ENCODE measurements at places on chromosomes 11 and 22.

GRCh38 chr11:37908219-37908548, 1310.1 kb upstream of the RAG2 start:
- DNase-seq, result no peak

GRCh38 chr22:25818541-25818940, 76.6 kb downstream of the MYO18B start:
- DNase-seq, result no peak

DNA sequence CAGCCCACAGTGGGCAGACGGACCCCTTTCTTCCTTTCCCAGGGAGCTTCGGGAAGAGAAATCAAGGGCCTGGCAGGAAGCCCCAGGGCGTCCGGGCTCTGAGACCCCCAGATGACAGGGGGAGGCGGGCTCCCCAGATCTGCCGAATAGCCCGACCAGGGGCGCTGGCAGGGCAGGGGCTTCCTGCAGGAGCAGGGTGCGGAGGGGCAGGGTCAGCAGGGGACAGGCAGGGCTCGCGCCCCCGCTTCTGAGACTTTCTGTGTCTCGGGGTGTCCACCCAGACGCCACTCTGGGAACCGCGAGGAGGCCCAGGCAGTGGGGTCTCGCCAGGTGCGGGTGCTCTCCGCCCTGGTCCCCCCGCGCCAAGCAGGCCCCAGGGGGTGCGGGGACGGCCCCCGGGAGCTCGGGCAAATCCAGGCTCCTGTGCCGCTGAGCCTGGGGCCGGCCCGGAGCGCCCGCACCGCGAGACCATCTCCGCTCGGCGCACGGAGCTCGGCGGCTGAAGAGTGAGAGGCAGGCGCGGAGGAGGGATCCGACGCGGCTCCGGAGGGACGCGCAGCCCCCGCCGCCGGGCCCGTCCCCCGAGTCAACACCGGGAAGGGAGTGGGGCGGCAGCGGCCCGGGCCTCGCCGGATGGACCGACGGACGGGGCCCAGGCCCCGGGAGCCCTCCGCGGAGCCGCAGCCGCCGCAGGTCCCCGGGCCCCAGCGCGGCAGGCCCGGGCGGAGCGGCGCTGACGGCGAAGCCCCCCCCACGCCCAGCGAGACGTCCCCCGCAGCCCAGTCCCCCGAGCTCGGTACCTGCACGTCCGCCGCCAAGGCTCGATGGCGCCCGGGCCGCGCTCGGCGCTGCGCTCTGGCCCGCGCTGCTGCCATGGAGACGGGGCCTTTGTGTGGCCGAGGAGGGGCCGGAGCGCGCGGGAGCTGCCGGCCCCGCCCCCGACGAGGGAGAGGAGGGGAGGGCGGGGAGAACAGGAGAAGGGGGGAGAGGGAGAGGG, at the start of gene PLXNB2:
Gene PLXNB2 (minus strand): TSS at position 894 of the 997 bp plus-strand sequence. CDS start 17,062 bp downstream, outside the sequence.
- DNase-seq, result no peak

GRCh38 chr11:42774567-42774966, 537.2 kb upstream of the API5 start:
- DNase-seq, result no peak

DNA sequence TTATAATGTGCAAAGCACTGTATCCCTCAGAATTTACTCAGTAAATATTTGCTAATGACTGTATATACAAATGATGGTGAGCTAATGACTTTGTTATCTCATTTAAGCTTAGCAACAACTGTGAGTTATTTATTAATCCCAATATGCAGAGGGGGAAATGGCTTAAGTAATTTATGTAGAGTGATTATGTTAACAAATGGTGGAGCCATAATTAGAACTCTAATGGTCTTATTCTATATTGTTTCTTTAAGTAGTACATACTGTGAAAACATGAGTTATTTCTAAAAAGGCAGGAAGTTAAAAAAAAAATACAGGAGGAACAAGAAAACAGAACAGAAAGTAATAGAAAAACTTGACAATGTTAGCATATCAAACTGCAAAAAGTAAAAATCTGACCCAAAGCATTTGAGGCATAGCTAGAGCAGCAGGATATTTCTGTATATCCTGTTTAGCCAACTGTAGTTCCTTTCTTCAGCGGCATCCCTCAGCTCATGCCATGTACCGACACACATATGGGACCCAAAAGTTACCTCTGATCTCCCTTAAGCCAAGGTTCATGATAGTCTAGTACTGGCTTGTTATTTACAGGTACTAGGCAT, 94.2 kb downstream of the FCHSD2 start:
- no peak for DNase-seq

DNA sequence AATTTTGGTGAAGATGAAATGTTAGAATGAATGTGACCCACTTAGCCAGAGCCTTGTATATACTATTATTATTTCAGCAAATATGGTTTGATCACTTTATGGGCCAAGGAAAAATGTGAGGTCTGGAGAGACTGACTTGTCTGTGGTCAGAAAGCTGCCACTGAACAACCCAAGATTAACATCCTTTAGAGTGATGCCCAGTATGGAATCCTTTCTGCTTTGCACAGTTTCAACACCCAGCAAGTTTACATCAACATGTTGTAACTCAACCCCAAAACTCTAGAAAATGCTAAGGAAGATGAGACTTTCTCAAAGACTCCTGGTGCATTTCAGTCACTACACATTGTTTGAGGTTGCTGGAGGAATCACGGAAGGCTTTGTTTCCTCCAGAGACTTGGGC, 107.7 kb downstream of the SNX19 start:
- DNase-seq, result no peak

DNA sequence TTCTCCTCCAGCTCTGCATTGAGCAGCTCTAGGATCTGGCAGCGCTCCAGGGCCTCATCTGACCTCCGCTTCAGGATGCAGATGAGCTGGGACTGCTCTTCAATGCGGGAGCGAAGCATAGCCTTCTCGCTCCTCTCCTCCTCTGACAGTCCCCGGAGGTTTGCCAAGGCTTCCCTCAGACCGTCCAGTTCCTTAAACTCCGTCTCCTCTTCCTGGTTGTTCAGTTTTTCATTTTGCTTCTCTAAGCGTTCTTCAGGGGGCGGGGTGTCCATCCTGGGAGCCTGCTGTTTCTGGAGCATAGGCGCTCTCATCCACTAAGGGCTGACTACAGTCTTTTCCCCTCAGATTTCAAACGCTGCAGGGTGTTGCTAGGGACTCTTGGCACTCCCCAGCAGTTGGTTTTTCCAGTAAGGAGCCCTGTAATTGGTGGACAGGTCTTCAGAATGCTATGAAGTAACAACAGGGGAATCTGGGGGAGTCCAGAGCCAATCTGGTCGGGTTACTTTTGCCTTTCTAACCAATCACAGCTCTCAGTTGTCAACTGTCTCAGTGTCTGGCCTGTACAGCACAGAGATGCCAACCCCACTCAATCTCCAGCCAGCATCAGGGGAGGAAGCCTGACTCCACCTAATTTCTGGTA, at the start of gene CCDC89:
Gene CCDC89 (minus strand): TSS at position 376 of the 640 bp plus-strand sequence. CDS start 65 bp downstream, at position 311.
- no peak for DNase-seq

Data from glomerular endothelial cell (primary cell).